ENCODE measurements at places on chromosomes 12 and 14.

- DNase-seq = no peak
Measured at GRCh38 chr14:96409701-96410100, 17.8 kb downstream of the AK7 start.

DNA sequence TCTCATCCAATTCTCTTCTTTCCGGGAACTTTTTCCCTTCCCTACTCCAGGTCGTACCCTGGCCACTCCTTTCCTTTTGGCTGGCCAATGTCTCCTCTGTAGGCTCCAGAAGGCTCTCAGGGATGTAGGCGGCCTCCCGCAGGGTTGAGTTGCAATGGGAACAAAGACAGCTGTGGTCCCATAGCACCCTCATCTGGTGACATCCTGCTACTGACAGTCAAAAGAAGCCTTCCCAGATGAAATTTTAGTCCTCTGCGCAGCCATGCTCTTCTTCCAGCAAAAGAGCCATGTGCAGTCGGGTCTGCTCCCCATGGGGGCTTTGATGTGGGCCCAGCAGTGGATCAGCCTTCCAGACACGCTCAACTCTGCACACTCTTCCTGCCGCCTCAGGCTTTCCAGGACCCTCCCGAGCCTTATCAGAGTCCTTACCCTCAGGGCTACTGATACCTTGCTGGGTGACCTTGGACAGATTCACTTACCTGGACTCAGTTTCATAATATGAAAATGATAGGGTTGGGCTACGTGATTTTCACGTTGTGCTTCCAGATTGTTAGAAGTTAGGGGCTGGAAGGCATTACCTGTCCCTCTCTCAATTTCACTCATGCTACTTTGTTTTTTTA, 5.5 kb upstream of the CELA1 start:
- peak; percentile 18 for DNase-seq

- peak; percentile 5 for DNase-seq
Measured at GRCh38 chr12:40152783-40153383, 47.0 kb upstream of the SLC2A13 start.

GRCh38 chr12:58633479-58633878, 286.8 kb downstream of the LRIG3 start:
- DNase-seq = no peak

- DNase-seq = no peak
Measured at GRCh38 chr14:75044322-75044721, 6.9 kb downstream of the MLH3 start.

DNA sequence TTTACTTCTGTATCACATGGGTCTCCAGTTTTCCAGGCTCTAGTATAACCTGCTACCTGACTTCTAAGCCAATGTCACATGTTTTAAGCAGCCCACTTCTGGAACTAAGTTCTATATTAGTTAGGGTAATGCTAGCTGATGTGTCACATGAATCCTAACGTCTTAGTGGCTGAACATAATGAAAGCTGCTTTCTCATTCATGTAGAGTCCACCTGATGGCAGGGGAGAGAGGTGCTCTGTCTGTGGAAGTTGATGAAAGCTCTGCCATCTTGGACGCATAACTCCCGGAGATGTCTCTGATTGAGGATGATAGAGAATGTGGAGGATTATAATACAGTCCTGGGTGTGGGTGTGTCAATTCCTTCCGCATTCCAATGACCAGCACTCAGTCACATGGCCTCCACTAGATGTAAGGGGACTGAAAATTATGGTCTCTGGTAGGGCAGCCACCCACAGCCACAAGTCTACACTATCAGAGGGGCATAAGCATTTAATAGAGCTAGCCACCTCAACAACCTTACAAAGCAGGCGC, 234.4 kb upstream of the CRY1 start:
- DNase-seq = no peak

DNA sequence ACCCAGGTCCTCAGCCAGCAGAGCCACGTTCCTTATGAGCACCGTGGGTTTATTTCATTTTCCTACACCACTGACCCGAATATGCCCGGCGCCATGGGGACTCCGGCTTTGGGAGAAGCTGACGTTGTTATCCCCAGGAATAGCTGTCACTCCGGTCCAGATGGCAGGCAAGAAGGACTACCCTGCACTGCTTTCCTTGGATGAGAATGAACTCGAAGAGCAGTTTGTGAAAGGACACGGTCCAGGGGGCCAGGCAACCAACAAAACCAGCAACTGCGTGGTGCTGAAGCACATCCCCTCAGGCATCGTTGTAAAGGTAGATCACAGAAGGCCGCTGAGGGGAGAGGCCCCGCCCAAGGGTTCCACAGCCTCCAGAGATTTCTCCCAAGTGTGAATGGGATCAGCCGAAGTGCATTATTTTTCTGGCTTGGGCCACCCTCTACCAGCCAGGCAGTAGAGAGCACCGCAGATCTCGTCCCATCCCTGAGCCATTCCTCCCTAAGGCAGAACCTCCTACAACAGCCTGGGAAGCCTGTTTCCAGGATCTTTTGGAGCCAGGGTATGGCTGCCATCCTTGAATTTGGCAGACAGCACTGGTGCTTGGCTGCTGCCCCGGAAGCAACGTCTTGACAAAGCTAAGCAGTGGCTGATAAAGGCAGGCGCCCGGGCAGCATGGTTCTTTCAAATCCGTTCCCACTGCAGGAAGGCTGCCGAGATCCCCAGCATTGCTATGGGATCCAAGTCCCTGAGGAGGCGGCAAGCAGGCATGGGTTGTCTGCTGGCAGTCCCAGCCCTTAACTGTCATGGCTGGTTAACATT, 17.8 kb downstream of the CDK2AP1 start:
- DNase-seq = no peak

DNA sequence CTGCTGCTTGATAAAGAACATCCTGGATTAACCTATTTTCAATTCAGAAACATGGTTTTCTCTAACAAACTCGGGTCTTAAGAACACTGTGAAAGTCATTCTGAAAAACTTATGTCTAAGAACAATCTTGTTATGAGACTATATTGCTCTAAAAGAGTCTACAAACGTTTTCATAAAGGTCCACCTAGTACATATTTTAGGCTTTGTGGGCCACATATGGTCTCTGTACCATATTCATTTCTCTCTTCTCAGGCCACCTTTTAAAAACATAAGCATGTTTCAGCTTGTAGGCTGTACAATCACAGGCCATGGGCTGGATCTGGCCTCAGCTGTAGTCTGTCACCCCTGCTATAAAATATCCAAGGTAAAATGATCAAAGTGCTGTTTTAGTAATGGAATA, 39.9 kb downstream of the PPP4R3A start:
- no peak for DNase-seq

DNA sequence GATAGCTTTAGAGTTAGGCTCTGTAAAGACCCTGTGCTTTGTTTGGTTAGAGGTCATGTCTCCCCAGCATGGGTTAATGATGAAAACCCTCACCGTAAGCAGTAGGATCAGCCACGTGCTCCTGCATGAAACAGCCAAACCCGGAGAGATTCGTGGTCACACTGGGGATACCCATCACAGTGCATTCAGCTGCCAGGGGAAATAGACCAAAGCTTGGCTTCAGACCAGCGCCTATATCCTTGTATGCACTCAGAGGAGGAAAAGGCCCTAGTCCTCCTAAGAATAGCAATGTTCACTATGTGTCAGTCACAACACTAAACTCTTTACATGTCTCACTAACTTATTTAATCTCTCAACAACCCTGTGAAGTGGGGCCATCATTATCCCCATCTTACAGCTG, 16.3 kb downstream of the SPX start:
- DNase-seq = no peak

DNA sequence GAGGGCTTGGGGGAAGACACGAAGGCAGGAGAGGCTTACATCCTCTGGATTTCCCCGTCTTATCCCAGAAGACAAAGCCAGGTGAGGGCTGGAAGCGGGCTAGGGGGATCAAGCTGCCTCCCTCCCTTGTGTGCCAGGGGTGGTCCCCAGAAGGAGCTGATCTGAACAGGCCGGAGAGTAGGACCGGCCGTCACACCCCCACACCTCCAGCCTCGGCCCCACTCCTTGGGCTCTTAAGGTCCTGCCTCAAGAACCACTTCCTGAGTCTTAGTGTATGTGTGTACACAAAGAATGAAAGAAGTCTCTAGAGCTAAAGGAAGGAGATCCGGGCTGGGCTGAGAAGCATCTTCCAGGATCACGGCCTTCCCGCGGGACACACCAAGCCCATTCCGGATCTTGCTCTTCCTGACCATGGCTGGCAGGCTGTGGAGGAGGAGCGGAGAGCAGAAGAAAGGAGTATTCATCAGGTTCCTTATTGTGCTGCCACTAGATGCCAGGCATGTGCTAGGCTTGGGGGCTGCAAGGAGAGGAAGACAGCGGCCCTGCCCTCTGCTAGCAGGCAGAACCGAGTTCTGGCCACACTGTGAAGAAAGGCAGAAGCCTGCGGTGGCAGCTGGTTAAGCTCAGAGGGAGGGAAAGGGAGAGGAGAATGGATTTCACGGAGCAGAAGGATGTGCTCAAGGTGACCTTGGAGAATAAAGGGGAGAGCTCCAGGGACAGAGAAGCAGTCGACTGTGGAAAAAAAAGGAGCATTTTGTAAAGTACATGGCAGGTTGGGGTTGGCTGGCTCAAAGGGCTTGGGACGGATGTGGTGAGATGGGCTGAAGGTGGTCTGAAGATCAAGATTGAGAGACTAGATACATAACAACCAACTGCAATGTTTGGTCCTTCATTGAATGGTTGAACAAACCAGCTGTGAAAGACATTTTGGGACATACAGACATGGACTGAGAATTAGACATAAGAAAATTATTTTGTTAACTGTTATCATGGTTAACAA, 1.3 kb upstream of the CD63 start:
- no peak for DNase-seq

GRCh38 chr14:34750670-34751069, 36.3 kb upstream of the CFL2 start:
- no peak for DNase-seq

DNA sequence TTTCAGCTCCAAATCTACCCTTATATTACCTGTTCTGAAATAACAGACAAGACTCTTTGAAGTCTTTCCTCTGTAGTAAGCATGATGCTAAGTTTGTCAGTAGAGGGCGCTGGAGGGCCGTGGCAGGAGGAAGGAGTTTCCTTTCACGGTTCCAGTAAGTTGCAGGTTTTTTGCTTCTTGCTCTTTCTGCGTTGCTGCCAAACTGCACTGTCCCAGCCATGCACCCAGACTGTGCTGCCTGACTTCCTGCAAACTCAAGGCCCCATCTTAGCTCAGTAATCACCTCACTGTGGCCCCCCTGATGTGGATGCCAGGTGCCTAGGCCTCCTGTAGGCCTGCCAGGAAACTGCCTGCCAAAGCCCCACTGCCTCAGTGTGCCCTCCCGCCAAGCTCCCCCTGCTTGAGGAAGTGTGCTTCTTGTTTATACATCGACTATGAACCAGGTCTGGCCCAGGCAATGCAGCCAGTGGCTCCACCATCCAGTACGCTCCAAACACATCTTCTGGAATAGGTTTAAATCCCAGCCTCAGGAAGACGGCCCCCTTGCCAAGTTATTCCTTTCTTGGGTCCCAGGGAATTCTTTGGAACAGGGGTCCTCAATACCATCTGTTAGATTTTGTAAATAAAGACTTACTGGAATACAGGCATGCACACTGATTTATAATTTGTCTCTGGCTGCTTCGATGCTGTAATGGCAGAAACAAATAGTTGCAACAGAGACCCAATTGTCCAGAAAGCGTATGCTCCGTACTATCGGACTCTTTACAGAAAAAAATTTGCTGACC, 193.7 kb upstream of the LRIG3 start:
- peak; percentile 67 for DNase-seq

- no peak for DNase-seq
Measured at GRCh38 chr12:67925552-67925951, 63.7 kb upstream of the IFNG-AS1 start.

GRCh38 chr12:27826076-27826475, 46.0 kb upstream of the MANSC4 start:
- no peak for DNase-seq

GRCh38 chr12:106705971-106706370, 68.5 kb upstream of the RIC8B start:
- DNase-seq = no peak

GRCh38 chr12:54417712-54418440, 1.2 kb downstream of the ITGA5 start:
- DNase-seq = no peak

DNA sequence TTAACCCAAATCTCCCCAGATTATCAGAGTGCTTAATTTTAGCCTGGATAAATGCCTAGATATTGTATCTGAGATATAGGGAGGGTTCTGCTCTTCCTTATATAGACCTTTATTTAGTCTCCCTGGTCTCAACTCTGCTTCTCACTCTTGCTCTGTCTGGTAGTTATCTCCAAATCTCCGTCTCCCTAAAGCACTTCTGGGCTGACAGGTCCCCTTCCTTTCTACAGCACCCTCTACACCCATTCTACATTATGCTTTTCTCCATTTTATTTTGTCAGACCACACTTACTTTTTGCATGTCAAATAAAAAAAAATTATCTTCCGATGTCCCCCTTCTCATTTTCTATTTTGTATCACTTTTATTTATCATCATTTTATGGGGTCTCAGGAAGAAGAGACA, 2.0 kb upstream of the ERC1 start:
- no peak for DNase-seq

GRCh38 chr14:101112351-101113107, 209.0 kb upstream of the RTL1 start:
- DNase-seq = no peak

GRCh38 chr14:61308198-61308597, 13.2 kb upstream of the PRKCH start:
- no peak for DNase-seq

GRCh38 chr12:76636121-76636692, 76.6 kb upstream of the OSBPL8 start:
- DNase-seq = no peak

DNA sequence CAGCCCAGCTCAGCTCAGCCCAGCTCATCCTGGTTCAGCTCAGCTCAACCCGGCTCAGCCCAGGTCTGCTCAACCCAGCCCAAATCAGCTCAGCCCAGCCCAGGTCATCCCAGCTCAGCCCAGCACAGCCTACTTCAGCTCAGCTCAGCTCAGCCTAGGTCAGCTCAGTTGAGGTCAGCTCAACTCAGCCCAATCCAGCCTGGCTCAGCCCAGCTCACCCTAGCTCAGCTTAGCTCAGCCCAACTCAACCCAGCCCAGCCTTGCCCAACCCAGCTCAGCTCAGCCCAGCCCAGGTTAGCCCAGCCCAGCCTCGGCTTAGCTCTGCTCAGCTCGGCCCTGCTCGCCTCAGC, 332.3 kb downstream of the TMEM121 start:
- no peak for DNase-seq

GRCh38 chr12:53817021-53817389, 65.2 kb upstream of the CISTR start:
- no peak for DNase-seq

DNA sequence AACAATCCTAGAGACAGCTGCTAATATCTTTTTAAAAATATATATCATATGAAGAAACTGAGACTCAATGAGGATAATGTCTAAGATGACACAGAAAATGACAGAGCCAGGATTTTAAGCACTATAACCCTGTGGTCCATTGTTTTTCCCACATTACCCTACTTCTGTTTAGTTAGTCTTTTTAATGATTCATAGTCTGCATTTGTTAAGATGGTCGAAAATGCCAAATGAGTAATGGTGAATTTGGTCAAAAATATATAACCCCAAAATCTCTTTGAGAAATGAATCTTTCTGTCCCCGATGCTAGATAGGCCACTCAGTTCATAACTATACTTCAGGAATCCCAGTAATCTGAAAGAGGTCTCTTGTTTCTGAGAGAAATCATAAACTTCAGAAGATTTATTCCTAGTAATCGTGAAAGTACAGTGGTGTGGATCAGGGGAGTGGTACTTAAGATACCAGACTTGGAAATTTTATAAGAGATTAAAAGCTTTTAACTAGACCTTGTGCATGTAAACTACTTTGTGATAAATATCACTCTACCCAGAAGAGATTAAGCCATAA, 10.8 kb downstream of the RTRAF start:
- DNase-seq = no peak

Data from fibroblast of skin of left biceps (primary cell).